D341Med (cell line): ENCODE measurements at places on chromosomes 16 and 17.

DNA sequence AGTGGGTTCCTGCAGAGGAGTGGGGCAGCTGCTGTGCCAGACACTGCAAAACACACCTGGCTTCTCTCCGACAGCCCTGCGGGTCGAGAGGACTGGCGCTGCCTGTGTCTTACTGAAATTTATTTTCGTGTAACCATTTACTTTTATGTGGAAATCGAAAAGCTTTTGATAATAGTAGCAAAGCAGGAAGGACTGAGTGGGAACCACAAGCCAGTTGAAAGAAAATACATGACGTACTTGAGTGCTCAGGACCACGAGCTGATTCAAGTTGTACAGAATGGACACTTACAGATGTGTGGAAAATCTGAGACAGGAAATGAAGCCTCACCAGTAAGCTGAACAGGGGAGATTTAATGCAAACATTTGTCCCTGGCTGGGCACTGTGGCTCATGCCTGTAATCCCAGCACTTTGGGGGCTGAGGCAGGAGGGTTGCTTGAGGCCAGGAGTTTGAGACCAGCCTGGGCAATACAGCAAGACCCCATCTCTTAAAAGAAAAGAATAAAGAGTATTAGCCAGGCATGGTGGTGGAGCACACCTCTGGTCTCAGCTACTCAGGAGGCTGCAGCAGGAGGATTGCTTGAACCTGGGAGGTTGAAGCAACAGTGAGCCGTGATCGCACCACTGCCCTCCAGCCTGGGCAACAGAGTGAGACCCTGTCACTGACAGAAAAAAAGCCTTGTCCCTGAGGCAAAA is 11.3 kb upstream of the RPL13 start:
- no peak for DNase-seq

DNA sequence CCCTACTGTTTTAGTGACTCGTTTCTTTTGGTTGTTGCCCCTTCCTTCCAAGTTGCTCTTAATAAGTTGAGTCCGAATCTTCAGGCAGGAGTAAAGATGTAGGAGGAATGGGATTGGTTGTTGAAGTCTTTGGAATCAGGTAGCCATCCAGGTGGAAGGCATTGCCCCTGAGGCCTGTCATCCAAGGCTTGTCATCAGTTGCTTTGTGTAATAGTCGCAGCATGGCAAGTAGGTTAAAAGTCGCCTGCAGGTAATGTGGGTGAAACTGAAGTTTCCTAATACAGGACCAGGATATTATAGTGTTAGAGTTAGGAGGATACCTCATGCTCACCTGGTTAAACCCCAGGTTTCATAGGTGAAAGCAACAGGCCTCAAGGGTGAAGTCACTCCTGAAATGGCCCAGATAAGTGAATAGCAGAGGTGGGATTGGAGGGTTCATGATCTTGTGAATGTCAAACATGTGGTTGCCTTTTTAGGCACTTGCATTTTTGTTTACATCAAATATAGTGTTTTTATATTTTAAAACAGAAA is 934 bp downstream of the PCTP start:
- DNase-seq = no peak

DNA sequence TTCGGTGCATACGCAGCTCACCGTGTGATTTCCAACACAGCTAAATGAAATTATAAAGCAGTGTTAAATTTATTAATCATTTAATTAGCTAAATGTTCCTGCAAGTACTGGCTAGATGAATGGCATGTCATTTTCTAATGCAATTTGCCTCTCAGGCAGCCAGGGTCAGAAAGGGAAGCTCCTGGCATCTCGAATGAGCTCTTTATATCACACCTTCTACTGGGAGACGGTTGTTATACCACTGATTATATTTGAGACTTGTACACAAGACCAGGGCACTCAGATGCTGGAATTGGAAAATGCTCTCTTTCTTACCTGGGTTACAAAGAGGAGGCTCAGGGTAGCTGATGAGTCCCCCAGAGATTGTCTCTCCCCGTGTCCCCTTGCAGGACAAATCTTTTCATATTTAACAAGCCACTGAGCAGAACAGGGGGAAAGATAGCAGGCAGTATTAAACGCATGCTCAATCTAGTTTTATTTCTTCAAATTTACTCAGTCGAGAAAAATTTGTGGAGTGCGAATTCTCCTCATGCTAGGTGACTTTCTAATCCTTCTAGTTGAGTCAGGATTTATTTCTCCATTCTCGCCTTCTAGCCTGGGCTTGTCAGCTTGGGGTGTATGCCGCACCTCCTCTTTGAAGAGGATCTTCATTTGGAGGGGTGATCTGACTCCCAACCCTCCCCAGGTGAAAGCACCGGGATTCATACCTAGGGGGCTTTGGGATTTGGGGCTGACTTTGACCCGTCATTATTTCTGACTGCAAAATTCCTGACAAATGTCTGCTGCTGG is 441.1 kb downstream of the MAF start:
- DNase-seq = no peak

GRCh38 chr17:64006361-64007088 is 8.4 kb downstream of the PRR29 start:
- DNase-seq = no peak

- no peak for DNase-seq
These were observed 4.9 kb downstream of the DPEP1 start for GRCh38 chr16:89618109-89618998.

DNA sequence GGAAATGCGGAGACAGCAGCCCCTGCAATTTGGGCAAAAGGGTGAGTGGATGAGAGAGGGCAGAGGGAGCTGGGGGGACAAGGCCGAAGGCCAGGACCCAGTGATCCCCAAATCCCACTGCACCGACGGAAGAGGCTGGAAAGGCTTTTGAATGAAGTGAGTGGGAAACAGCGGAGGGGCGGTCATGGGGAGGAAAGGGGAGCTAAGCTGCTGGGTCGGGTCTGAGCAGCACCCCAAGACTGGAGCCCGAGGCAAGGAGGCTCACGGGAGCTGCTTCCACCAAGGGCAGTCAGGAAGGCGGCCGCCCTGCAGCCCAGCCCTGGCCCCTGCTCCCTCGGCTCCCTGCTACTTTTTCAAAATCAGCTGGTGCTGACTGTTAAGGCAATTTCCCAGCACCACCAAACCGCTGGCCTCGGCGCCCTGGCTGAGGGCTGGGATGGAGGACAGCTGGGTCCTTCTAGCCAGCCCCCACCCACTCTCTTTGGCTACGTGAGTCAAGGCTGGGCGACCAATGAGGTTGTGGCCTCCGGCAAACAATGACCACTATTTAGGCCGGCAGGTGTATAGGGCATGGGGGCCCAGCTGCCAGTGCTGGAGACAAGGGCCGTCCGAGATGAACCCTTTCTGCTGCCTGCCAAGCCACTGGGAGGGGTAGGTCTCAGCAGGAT is 507 bp downstream of the SERPINF1 start:
- peak; percentile 45 for DNase-seq

DNA sequence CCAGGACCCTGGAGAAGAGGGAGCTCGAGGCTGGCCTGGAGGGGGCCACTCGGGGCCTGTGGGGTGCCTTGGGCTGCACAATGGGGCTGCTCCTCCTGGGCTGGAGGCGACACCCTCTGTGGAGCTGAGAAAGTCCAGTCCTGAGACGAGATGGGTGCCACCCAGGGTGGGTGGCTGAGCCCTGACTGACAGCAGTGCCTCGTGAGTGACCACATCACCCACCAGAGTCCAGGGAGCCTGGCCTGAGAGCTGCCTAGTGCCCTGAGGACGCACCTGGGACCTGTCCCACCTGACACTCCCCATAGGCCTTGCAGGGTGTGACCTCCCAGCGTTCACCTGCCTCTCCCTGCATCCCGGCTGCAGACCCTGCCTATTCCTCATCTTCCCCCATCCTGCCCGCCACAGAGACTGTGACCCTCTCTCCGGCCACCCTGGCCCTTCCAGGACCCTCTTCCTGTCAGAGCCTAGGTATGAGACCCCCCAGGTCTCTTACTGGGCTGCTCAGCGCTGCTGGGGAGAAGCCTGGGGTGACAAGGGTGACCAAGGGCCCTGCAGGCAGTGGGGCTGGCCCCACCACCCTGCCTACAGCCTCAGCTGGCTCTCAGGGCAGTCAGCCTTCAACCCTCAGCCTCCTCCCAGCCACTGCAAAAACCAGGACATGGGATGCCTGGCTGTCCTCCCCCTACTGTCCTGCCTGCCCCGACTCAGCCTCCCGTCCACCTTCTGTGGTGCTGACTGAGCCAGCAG is 41.2 kb downstream of the TNFRSF13B start:
- DNase-seq = no peak

DNA sequence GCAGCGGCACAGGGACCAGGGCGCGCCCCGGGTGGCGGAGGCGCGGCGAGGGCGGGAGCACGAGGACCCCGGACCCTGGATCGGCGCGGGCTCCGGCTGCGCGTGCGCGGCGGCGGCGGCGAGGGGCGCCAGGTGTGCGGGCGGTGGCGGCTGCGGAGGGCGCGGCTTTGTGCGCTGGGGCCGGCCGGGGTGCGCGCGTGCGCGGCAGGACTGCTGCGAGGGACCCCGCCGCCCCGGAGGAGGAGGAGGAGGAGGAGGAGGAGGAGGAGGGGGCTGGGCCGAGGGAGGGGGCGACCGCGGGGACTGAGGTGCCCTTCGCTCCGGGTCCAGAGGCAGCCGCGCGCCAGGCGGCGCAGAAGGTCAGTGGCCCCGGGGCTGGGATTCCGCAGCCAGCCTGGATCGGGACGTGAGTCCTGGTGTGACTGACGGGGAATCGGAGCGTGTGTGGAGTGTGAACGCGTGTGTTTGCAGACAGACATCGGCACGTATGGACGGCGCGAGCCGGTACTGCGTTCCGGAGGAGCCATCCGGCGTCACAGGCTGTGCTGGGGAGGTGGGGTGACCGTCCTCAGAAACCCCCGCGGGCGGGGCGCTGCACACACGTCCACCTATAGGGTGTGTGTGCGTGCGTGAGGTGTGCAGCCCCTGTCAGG is 19.5 kb upstream of the RAP1GAP2 start:
- DNase-seq = peak; percentile 89

- no peak for DNase-seq
These were observed 15.0 kb downstream of the HASPIN start for GRCh38 chr17:3738562-3739295.

DNA sequence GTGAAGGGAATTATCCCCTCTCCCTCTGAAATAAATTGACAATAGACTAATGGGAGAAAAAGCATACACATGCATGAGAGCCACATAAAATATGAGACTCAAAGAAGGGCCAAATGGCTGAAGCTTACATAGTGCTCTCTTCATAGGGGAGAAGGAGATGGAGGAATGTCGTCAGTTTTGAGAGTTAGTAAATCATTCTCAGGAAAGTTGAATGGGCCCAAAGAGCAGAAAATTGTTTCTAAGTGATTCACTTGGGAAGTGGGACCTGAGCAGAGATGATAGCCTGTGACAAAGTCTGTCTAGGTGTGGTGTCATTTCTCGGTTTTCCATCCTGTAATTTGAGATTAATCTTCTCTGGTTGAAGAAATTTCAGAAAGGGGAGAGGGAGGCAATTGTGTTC is 35.0 kb downstream of the BCAS3 start:
- no peak for DNase-seq

DNA sequence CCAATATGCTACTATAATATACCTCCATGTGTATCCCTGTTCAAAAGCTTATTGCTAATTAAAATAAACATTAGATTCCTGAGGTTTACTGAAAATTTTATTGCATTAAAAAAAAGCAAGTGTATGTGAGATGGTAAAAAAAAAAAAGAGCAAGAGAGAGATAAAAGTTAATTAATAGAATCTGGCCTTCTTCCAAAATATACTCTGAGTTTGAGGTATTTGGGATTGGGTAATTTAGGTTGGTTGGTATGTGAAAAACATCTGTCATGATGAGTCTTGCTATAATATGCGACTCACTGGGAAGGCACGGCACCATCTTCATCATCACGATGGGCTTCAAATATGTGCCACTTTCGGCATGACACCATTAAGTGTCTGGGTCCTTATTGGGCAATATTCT is 711.1 kb upstream of the SOX9 start:
- DNase-seq = no peak

DNA sequence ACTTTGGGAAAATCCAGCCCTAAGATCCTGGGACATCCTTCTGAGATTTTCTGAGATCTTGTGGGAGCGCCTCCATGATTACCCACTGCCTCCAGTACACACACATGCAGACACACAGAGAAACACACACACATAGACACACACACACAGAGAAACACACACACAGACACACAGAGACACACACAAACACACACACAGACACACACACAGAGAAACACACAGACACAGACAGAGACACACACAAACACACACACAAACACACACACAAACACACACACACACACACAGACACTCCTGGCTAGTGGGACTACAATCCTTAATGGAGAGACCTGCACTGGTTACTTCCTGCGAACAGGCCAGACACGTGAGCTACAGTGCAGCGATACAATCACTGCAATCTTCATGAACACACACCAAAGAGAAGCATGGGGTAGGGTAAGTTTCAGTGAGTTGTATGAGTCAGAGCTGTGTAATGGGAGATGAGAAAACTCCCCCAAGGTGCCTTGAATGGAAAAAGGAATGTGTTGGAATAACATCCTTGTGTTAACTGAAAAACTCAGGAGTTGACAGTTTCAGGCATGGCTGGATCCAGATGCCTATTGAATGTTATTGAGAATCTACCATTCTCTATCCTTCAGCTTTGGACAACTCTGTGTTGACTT is 79.5 kb downstream of the SLC6A2 start:
- DNase-seq = no peak

- no peak for DNase-seq
These were observed 63.8 kb upstream of the CHMP6 start for GRCh38 chr17:80927791-80928216.

DNA sequence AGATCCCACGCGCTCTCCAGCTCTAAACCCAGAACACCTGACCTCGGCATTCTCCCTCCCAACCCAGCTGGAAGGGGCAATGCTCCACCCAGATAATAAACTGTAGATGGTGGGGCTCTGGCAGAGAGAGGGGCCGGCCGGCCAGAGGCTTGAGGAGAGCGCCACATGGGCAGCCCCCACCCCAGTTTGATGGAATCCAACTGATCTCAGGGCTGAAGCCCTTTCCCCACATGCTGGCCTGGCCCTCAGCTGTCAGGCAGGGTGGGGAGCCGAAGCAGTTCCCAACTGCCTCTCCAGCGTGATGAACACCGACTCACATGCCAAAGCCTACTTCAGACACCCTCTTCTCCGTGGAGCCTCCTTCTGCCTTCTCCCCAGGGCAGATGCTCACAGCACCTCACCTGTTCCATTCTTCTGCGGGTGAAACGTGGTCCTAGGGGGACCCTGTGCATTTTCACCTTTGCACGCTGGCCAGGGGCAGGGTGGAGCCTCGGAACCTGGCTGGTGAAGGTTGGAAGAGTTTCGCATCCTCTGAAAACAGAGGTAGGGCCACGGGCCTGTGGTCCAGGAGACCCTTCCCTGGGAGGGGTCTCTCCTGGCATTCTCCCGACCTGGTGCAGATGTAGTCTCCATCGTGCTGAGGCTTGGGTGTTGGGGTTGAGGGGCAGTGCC is 65.7 kb upstream of the ZNF469 start:
- DNase-seq = no peak

- DNase-seq = no peak
These were observed 4.3 kb upstream of the TRIM37 start for GRCh38 chr17:59110973-59111372.

DNA sequence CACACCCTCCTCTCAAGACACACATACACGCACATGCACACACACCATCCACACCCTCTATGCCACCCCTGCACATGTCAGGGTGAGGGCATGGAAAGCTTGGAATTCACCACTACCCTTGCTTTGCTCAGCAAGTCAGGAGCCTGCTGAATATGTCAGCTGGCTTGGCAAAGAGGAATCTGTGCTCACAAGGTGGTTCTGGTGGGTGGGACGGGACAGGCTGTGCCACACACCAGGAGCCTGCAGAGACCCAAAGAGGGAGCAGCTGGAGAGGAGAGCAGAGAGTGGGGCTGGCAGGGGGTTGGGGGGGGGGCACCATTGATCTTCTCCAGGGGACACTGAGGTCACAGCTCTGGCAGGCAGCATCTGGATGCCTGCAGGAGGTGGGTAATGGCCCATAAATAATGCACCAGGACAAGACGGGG is 48.7 kb upstream of the NDRG4 start:
- no peak for DNase-seq
